RCC 7860 (cell line): ENCODE measurements at places on chromosomes 12 and 14.

GRCh38 chr12:123251403-123252076, 18.3 kb downstream of the MTRFR start:
- no peak for DNase-seq

- no peak for DNase-seq
Observed at GRCh38 chr14:90451443-90451842, 54.6 kb downstream of the CALM1 start.

DNA sequence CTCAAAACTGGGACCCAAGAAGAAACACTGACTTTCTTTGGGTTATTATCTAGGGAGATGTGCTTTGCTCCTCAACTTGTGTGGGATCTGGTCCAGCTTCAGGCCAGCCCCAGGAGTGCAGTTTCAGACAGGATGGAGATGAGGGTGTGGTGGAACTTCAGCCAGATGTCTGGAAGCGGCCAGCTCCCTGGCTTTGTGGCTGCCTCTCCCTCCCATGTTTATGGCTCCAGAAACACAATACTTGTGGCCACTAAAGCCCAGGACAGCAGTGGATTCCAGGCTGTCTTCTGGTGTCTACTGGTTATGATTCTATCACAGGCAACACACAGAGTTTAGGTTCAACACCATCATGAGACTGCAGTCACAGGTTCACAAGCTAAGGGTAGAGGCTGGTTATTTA, 44.2 kb upstream of the EMP1 start:
- no peak for DNase-seq

DNA sequence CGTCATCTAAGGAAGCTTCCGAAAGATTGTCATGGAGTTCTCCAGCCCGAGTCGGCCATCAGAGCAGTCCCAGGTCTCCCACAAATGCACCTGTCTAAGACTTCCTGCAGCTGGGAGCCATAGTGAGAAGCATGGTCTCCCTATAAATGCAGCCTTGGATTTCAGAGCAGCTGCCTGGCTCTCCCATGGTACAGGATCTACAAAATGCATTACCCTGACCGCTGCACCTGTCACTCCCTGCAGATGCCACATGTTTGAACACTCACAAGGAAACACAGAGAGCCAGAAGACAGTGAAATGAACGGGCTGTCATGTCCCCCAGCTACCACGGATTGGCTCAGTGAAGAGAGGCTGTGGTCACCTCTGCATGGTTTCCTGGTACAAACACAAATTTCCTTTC, 702.7 kb downstream of the MED13L start:
- DNase-seq, result no peak

- DNase-seq, result no peak
Observed at GRCh38 chr14:77498984-77499527, 440 bp upstream of the ISM2 start.

GRCh38 chr12:114851981-114852380, 168.0 kb upstream of the TBX3 start:
- no peak for DNase-seq

GRCh38 chr12:113003636-113004035, 25.3 kb downstream of the OAS2 start:
- DNase-seq, result no peak

GRCh38 chr14:104403421-104404220, 175.9 kb upstream of the C14orf180 start:
- DNase-seq, result no peak

DNA sequence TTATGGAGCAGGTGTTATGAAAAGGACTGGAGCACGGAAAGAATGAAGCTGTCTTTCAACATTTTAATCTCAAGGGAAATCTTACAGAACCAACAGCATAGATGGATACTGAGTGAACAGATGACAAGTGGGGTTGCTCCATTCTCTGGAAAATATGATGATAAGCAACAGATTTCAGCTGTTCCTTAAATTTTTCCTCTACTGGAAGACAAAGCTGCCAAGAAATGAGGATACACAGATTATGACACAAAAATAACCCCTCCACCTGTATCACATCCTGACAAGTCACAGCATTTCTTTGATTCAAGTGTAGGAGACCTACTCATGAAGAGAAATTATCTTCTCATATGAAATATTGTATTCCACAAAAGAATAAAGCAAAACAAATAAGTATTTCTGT, 13.0 kb upstream of the TMTC2 start:
- DNase-seq, result no peak
